HFFc6 (cell line): ENCODE measurements at places on chromosomes 7 and 10.

- peak overlapping the region; percentile 94 for H3K4me3 ChIP-seq
- peaks cover 57% of the 10 kb centered on the region for H3K36me3 ChIP-seq
- peaks cover 83% of the 10 kb centered on the region for H3K4me1 ChIP-seq
- peak overlapping the region; percentile 97 for H3K27ac ChIP-seq
- H3K27me3 ChIP-seq: peaks cover 6% of the 10 kb centered on the region
Measured at GRCh38 chr10:62049624-62050345, 148.3 kb downstream of the ARID5B start.

DNA sequence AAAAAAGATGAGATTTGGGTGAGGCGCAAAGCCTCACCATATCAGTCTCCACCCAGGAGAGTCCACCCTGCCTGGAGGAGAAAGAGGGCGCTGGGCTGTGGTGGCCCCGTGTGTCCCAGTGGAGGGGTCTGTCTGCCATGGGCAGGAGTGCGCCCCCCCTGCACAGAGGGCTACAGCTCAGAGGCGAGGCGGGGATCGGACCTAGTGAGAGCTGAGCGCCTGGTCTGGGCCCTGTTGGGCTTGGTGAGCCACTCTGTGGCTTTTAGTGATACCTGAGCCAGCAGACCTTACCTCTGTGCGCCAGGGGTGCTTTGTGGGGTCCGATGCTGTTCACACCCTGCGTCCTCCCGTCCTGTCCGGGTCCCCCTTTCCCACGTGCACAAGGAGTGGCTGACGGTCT is 25.9 kb upstream of the GNA12 start:
- H3K36me3 ChIP-seq: no peaks in the 10 kb centered on the region
- DNase-seq: no peak
- H3K4me3 ChIP-seq: no peak overlapping the region
- peaks cover 34% of the 10 kb centered on the region for H3K4me1 ChIP-seq
- no peak overlapping the region for H3K27ac ChIP-seq

DNA sequence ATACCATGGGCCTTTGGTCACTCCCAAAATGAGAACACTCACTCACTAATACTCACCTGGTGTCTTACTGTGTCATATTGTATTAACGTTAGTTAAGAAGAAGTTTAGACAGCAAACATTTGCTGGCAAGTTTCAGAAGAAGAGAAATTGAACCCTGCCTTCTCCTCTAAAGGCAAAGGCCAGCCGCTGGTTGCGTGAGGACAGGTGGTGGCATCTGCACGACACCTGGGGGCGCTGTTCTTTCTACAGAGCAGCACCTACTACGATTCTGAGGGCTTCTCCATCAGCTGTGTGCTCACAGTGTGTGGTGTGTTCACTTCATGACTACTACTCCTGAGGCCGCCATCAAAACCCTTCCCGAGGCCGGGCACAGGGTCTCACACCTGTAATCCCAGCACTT is 17.9 kb upstream of the CLEC2L start:
- H3K4me1 ChIP-seq: peaks cover 8% of the 10 kb centered on the region
- H3K36me3 ChIP-seq: no peaks in the 10 kb centered on the region
- H3K27ac ChIP-seq: no peak overlapping the region
- H3K4me3 ChIP-seq: no peak overlapping the region

- H3K4me1 ChIP-seq: no peaks in the 10 kb centered on the region
- H3K36me3 ChIP-seq: no peaks in the 10 kb centered on the region
- no peak for DNase-seq
Measured at GRCh38 chr10:78875331-78875877, 193.4 kb upstream of the ZMIZ1 start.

DNA sequence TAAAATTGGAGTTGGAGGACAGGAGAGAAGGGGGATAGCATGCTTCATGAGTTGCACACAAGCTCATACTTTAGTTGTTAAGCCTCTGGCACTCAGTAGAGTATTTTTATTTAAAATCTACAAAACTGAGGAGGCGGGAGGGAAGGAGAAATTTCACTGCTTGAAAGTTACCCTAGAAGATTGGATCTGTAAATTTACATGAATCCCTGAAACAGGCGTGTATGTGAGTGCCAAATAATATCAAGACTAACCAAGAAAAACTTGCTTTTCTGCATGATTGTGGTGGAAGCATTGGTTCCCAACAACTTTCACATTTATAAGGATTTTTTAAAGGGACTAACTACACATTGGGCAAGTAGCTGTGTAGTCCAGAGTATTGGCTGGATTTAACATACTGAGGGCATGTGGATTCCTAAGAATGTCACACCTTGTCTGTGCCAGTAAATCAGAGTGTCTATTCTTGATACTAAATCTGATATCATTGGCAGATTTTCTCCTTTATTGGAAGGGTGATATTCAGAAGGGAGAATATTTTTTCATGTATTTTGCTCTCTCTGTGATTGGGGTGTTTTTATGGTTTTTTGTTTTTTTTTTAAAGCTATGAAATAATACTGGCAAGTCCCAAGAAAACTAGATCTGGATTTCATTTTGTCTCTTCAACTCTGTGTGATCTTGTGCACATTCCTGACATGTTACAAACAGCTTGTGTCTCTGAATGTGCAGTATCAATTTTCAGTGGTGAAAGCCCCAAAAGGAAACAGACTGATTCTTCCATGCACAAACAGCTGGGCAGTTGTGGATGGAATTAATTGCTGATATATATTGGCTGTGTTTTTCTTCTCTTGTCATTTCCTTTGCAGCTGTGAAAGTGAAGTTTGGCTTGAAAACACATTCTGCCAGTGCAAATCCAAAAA is 67.2 kb downstream of the ADD3 start:
- H3K36me3 ChIP-seq: no peaks in the 10 kb centered on the region
- peak overlapping the region; percentile 75 for H3K4me3 ChIP-seq
- peak; percentile 68 for DNase-seq
- peaks cover 59% of the 10 kb centered on the region for H3K4me1 ChIP-seq

GRCh38 chr10:108561649-108562048 is 1361.7 kb downstream of the XPNPEP1 start:
- DNase-seq: peak; percentile 27
- H3K36me3 ChIP-seq: no peaks in the 10 kb centered on the region
- peak overlapping the region; percentile 39; the same call in 1 of the 2 replicates for H3K4me3 ChIP-seq
- H3K27me3 ChIP-seq: no peaks in the 10 kb centered on the region

DNA sequence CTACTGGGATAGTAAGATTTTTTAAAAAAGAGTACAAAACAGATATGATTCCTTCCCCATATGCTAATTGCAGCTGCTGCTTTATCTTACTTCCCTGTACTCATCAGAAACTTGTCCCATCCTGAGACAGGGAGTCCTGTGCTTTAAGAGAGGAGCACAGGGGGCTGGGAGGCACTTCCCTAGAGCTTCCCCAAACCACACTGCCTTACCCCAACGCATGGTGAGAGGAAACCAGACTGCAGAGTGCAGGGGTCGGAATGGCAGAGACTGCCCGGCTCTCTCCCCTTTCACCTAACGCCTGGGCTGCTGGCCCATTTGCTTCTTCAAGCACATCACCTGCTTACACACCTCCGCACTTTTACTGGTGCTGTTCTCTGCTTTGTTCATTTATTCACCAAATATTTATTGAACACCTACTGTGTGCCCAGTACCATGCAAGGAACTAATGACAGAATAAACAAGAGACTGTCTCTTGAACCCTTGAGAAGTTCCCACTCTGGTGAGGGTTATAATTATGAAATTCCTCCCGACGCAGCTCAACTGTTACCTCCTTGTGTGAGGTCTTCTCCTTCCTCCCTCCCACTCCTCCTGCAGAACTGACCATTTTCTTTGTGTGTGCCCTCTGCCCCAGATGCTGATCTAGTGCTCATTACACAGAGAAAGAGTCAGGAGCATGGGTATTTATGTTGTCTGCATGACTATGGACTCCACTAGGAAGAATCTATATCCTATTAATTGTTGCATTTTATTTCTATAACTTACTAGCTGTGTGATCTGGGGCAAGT is 289.7 kb downstream of the TCF7L2 start:
- H3K36me3 ChIP-seq: no peaks in the 10 kb centered on the region
- no peaks in the 10 kb centered on the region for H3K4me1 ChIP-seq
- H3K4me3 ChIP-seq: no peak overlapping the region
- peaks cover 47% of the 10 kb centered on the region for H3K27me3 ChIP-seq
- H3K27ac ChIP-seq: no peak overlapping the region

GRCh38 chr7:103729026-103729425 is 260.4 kb downstream of the RELN start:
- H3K27me3 ChIP-seq: no peaks in the 10 kb centered on the region
- H3K27ac ChIP-seq: no peak overlapping the region
- peak overlapping the region; percentile 18; the same call in 1 of the 2 replicates for H3K4me3 ChIP-seq
- DNase-seq: no peak
- H3K4me1 ChIP-seq: peaks cover 10% of the 10 kb centered on the region

DNA sequence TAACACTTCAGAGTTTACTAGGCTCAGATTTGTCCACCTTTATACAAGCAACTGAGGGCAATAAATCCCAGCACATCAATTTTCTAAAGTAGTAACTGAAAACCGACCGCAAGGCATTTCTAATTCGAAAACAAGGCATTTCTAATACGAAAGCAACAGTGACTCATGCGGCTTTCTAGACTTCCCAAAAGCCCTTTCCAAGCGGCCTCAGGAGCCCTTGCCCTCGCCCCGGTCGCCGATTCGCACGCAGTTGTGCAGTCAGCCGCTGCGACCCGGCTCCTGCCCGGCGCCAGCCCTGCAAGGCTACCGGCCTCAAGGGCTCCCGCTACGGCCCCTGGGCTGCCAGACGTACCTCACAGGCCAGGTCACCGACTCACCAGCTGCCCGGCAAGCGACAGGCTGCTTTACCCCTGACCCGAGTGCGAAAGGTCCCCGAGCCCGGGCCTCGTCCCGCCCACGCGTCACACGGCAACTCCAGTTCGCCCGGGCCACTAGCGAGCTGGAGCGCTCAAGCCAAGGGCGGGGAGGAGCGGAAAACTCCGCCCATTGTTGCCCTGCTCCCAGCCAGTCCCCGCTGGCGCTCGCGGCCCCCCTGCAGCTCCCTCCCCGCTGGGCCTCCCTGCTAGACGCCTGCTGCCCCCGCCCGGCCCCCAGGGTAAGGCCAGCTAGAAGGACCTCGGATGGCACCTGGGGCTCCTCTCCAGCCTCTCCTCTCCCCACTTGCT is 7.3 kb downstream of the NCOA4 start:
- DNase-seq: peak; percentile 90
- no peaks in the 10 kb centered on the region for H3K27me3 ChIP-seq
- peak overlapping the region; percentile 90 for H3K4me3 ChIP-seq
- peaks cover 5% of the 10 kb centered on the region for H3K36me3 ChIP-seq
- H3K4me1 ChIP-seq: peaks cover 81% of the 10 kb centered on the region

DNA sequence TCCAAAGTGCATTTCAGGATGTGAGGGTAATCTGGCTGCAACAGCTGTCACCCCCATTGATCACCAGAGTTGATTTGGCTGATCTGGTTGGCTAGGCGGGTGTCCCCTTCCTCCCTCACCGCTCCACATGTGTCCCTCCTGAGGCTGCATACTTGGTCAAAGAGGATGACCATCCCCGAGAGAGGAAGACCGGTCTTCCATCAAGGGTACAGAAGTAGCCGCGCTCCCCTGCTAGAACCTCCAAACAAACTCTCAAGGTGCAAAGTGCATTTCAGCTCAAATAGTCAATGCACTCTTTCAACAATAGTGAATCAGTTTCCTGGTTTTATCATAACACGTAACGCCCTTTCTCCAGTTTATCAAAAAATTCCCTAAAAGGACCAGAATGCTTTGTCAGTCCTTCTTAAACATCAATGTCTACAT is 44.6 kb downstream of the CARD11 start:
- no peaks in the 10 kb centered on the region for H3K4me1 ChIP-seq
- no peaks in the 10 kb centered on the region; the same call in 1 of the 2 replicates for H3K36me3 ChIP-seq
- DNase-seq: no peak
- no peaks in the 10 kb centered on the region; the same call in none of the 2 replicates for H3K27me3 ChIP-seq
- no peak overlapping the region for H3K4me3 ChIP-seq

DNA sequence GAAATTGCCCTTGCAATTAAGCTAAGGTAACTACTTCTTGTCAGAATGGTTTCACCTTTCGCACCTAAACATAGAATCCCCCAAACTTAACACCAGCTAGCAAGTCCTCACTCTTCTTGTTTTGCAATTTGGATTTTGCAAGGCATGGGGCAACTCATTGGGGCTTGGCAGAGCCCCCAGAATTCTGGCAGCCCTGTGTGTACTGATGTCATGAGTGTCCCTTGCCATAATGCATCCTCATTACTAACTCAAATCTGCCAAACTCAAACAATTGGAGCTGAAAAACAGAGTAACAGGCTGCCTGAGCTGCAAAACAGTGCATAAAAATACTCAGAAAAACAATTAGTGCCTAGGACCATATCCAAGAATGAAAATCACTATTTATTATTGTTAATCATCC is 7.9 kb upstream of the XPNPEP1 start:
- peaks cover 36% of the 10 kb centered on the region for H3K4me1 ChIP-seq
- no peak overlapping the region for H3K27ac ChIP-seq
- DNase-seq: no peak
- H3K27me3 ChIP-seq: peaks cover 4% of the 10 kb centered on the region; the same call in 1 of the 2 replicates

DNA sequence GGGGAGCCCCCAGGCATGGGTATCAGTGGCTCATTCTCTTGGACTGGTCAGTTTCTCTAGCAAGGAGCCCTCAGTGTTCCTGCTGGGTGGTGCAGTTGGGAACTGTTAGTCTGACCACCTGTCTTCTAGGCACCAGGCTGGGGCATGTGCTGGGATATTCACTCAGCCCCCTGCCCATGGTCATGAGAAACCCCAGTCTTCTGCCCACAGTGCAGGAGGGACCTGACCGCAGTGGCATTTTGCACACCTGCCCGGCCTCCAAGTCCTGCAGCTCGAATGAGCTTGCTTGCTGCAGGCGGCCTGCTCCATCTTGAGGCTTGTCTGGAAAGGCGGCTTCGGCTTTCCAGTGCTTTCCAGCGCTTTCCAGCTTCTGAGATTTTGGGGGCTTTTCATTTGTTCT is 36.3 kb downstream of the CUX1 start:
- H3K36me3 ChIP-seq: peaks cover 11% of the 10 kb centered on the region
- no peak overlapping the region for H3K27ac ChIP-seq
- no peak for DNase-seq

DNA sequence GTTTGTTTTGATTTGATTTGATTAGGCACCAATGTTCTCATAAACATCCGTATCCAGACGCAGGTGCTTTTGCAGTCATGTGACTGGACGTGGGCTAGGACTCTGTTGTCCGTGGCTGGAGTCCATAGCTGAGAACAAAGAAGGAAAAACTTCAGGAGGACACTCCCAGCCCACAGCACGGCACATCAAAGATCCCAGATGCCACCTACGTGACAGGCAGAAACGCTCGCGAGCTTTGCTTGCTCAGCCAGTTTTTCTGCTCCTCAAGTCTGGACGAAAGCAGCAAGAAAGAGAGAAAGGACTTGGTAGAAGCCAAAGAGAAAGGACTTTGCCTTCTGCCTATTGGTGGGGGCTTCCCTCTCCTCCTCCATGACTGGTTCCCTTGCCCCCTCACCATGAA is 6.9 kb upstream of the ZKSCAN1 start:
- H3K27me3 ChIP-seq: peaks cover 29% of the 10 kb centered on the region
- H3K4me3 ChIP-seq: no peak overlapping the region
- H3K4me1 ChIP-seq: no peaks in the 10 kb centered on the region
- H3K27ac ChIP-seq: no peak overlapping the region
- no peak for DNase-seq
- no peaks in the 10 kb centered on the region for H3K36me3 ChIP-seq

- H3K36me3 ChIP-seq: no peaks in the 10 kb centered on the region; the same call in 1 of the 2 replicates
- peak overlapping the region; percentile 58; the same call in 1 of the 2 replicates for H3K27ac ChIP-seq
- DNase-seq: peak; percentile 77
Measured at GRCh38 chr10:3848775-3849635, 64.0 kb upstream of the KLF6 start.

- no peak overlapping the region for H3K27ac ChIP-seq
- H3K36me3 ChIP-seq: no peaks in the 10 kb centered on the region
- H3K4me1 ChIP-seq: peaks cover 36% of the 10 kb centered on the region
- peak; percentile 74 for DNase-seq
- no peak overlapping the region for H3K4me3 ChIP-seq
- peaks cover 14% of the 10 kb centered on the region for H3K27me3 ChIP-seq
Measured at GRCh38 chr7:45236666-45237065, 79.1 kb downstream of the RAMP3 start.

- peak; percentile 57 for DNase-seq
- H3K4me3 ChIP-seq: peak overlapping the region; percentile 60
- peak overlapping the region; percentile 62 for H3K27ac ChIP-seq
- peaks cover 5% of the 10 kb centered on the region; the same call in 1 of the 2 replicates for H3K36me3 ChIP-seq
- peaks cover 67% of the 10 kb centered on the region for H3K4me1 ChIP-seq
Measured at GRCh38 chr7:22137466-22137865, 191.8 kb upstream of the CDCA7L start.
